ENCODE measurements at places on chromosomes 12 and 14. TPM values are rescaled to one million over a fixed set of nuclear protein-coding genes. Genes with fewer than 3 reads are reported as not detected.

GRCh38 chr14:57060276-57060955 lies 208.3 kb downstream of the EXOC5 start:
- no peaks in the 10 kb centered on the region for H3K27me3 ChIP-seq
- no peaks in the 10 kb centered on the region for H3K36me3 ChIP-seq
- no peak for DNase-seq
- H3K4me1 ChIP-seq, result peaks cover 7% of the 10 kb centered on the region

GRCh38 chr14:102873131-102873530 lies 49.3 kb upstream of the AMN start:
- no peak overlapping the region for H3K27ac ChIP-seq
- H3K4me3 ChIP-seq, result no peak overlapping the region
- peaks cover 67% of the 10 kb centered on the region for H3K36me3 ChIP-seq
- no peaks in the 10 kb centered on the region for H3K27me3 ChIP-seq
- DNase-seq, result no peak

The TUNAR gene
- total RNA-seq, result not detected

- no peaks in the 10 kb centered on the region for H3K27me3 ChIP-seq
- H3K4me1 ChIP-seq, result peaks cover 16% of the 10 kb centered on the region
- no peaks in the 10 kb centered on the region for H3K36me3 ChIP-seq
- DNase-seq, result no peak
Observed at GRCh38 chr12:119255314-119255713, 76.6 kb downstream of the HSPB8 start.

DNA sequence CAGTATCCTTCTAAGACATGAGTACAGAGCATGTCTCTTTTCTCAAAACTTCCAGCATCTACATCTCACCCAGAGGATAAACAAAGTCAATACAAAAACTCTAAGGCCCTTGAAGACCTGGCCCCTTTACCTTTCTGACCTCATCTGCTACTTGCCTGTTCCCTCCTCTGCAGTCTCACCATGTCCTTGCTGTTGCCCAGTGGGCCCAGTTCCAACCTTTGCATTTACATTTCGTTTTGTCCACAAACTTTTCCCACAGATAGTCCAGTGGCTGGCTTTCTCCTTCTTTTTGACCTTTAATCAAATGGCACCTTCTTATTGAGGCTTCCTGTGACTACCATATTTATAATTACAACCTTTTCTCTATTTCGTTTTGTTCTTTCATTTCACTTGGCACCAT lies 1.6 kb downstream of the IRAK4 start:
- H3K36me3 ChIP-seq, result no peaks in the 10 kb centered on the region
- H3K4me3 ChIP-seq, result peak overlapping the region; percentile 76
- peaks cover 42% of the 10 kb centered on the region for H3K4me1 ChIP-seq
- no peaks in the 10 kb centered on the region for H3K27me3 ChIP-seq
- no peak for DNase-seq

The SYCP3 gene
- 0.71 TPM for total RNA-seq

The DAO gene
- total RNA-seq, result not detected

GRCh38 chr12:131598717-131599116 lies 112.2 kb upstream of the SFSWAP start:
- no peaks in the 10 kb centered on the region for H3K36me3 ChIP-seq
- no peak for DNase-seq
- H3K27me3 ChIP-seq, result peaks cover 4% of the 10 kb centered on the region
- H3K4me3 ChIP-seq, result no peak overlapping the region
- H3K27ac ChIP-seq, result no peak overlapping the region
- peaks cover 2% of the 10 kb centered on the region for H3K4me1 ChIP-seq

- no peaks in the 10 kb centered on the region for H3K4me1 ChIP-seq
- no peak overlapping the region for H3K27ac ChIP-seq
- no peak for DNase-seq
- no peaks in the 10 kb centered on the region for H3K27me3 ChIP-seq
- H3K4me3 ChIP-seq, result no peak overlapping the region
- H3K36me3 ChIP-seq, result peaks cover 83% of the 10 kb centered on the region
Observed at GRCh38 chr12:45944771-45945170, 45.6 kb downstream of the SCAF11 start.

The PIANP gene
- total RNA-seq, result 0.18 TPM

- DNase-seq, result no peak
- H3K27ac ChIP-seq, result no peak overlapping the region
- no peak overlapping the region for H3K4me3 ChIP-seq
- H3K27me3 ChIP-seq, result no peaks in the 10 kb centered on the region
- peaks cover 22% of the 10 kb centered on the region for H3K4me1 ChIP-seq
Observed at GRCh38 chr12:110304061-110304551, 23.1 kb downstream of the ATP2A2 start.

DNA sequence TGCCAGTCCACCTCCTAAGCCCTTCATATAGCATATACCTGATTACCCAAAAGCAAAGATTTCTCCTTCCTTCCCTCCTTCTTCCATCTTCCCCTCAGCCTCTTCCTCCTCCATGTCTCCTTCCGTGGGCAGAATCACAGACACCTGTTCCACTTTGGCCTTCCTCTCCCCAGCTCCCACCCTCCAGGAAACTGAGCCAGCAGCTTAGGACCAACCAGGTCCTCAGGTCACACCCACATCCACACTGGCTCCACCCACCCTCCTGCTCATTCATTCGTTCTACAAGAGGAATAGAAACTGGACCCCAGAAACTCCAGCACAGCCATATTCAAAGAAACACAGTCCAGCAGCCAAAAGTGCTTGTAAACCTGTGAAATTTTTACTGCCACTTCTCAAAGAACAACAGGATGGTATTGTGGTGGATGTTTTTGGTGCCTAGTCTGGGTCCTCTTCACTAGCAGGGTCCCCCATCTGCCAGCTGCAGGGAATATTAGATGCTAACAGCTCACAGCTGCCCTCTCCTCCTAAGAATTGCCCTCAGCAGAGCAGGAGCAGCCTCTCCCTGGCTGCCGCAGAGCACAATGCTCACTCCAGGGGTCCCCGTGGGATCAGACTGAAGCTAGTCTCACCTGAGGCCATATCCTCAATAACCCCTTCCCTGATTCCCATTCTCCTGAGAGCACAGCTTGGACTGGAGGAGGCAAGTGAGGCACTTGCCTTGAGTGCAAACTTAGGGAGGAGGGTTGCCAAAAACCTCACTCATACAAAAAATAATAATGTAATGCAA lies 18.4 kb downstream of the CMKLR1 start:
- DNase-seq, result no peak
- no peak overlapping the region for H3K27ac ChIP-seq
- peaks cover 40% of the 10 kb centered on the region for H3K4me1 ChIP-seq
- no peak overlapping the region for H3K4me3 ChIP-seq

DNA sequence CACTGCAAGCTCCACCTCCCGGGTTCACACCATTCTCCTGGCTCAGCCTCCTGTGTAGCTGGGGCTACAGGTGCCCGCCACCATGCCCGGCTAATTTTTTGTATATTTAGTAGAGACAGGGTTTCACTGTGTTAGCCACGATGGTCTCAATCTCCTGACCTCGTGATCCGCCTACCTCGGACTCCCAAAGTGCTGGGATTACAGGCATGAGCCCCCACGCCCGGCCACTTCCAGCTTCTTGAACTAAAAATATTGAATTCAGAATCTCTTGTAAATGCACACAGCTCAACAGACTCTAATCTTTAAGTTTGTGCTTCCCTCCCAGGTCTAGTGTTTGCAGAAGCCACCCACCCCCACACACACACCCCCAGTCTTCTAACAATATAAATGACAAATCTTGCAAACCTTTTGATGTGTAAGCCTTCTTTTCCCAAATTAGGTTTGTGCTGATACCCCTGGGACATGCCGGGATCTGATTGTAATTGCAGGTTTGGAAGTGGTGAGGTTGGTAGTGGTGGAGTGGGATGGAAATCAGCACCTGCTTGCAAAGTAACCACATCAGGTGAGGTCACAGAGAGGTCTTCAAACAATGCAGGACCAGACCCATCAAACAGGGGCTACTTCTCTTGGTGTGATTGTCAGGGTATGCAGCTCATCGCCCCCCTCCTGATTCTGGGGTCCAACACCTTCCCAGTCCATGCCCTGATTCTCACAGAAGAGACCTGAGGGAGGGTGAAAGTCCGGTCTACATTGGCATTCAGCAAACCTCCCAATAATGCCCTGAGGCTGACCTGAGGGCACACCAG lies 51.4 kb upstream of the GPR132 start:
- H3K4me3 ChIP-seq, result no peak overlapping the region
- H3K27ac ChIP-seq, result no peak overlapping the region
- H3K36me3 ChIP-seq, result no peaks in the 10 kb centered on the region
- peaks cover 14% of the 10 kb centered on the region for H3K4me1 ChIP-seq
- no peaks in the 10 kb centered on the region for H3K27me3 ChIP-seq

DNA sequence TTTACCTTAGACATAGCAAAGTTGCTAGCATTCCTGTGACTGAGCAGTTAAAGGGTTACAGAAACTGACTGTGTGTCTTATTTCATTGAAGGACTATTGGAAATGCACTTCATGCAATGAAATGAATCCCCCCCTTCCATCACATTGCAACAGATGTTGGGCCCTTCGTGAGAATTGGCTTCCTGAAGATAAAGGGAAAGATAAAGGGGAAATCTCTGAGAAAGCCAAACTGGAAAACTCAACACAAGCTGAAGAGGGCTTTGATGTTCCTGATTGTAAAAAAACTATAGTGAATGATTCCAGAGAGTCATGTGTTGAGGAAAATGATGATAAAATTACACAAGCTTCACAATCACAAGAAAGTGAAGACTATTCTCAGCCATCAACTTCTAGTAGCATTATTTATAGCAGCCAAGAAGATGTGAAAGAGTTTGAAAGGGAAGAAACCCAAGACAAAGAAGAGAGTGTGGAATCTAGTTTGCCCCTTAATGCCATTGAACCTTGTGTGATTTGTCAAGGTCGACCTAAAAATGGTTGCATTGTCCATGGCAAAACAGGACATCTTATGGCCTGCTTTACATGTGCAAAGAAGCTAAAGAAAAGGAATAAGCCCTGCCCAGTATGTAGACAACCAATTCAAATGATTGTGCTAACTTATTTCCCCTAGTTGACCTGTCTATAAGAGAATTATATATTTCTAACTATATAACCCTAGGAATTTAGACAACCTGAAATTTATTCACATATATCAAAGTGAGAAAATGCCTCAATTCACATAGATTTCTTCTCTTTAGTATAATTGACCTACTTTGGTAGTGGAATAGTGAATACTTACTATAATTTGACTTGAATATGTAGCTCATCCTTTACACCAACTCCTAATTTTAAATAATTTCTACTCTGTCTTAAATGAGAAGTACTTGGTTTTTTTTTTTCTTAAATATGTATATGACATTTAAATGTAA lies 31.5 kb downstream of the MDM2 start:
- H3K27me3 ChIP-seq, result no peaks in the 10 kb centered on the region
- H3K4me1 ChIP-seq, result no peaks in the 10 kb centered on the region

DNA sequence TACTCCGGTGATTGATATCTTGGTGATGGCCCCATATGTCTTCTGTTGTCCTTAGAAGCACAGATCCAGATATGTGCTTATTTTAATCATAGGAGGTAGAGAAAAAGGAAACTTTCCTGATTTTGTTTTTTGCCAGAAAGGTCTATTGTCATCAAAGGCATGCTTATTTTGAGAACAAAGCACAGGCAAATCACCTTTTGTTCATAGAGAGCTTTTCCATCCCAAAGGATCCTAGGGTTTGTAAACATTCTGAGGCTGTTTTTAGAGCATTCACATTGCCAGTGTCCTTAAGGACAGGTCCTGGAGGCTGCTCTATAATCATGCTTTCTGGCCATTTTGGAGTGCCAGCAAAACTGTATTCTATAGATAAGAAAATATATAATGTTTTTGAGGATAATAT lies 148.5 kb upstream of the SEL1L start:
- H3K36me3 ChIP-seq, result no peaks in the 10 kb centered on the region
- no peak for DNase-seq
- H3K4me1 ChIP-seq, result no peaks in the 10 kb centered on the region
